ENCODE measurements at places on chromosomes 3 and 15. TPM values are rescaled to one million over a fixed set of nuclear protein-coding genes. Genes with fewer than 3 reads are reported as not detected.

DNA sequence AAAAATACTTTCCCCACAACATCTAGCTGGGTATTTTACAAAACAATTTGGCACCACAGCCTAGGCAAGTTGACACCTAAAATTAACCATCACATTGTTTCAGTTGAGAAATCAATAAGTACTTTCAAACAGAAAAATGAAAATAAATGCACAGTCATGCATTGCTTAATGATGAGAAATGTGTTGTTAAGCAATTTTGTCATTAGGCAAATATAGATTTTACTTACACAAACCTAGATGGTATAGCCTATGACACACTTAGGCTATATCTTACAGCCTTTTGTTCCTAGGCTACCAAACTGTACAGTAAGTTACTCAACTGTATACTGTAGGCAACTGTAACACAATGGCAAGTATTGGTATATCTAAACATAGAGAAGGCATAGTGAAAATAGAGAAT lies 608.6 kb upstream of the BCHE start:
- H3K4me1 ChIP-seq = no peaks in the 10 kb centered on the region
- H3K4me3 ChIP-seq = no peak overlapping the region
- no peak overlapping the region for H3K27ac ChIP-seq
- no peak for DNase-seq
- H3K27me3 ChIP-seq = no peaks in the 10 kb centered on the region

DNA sequence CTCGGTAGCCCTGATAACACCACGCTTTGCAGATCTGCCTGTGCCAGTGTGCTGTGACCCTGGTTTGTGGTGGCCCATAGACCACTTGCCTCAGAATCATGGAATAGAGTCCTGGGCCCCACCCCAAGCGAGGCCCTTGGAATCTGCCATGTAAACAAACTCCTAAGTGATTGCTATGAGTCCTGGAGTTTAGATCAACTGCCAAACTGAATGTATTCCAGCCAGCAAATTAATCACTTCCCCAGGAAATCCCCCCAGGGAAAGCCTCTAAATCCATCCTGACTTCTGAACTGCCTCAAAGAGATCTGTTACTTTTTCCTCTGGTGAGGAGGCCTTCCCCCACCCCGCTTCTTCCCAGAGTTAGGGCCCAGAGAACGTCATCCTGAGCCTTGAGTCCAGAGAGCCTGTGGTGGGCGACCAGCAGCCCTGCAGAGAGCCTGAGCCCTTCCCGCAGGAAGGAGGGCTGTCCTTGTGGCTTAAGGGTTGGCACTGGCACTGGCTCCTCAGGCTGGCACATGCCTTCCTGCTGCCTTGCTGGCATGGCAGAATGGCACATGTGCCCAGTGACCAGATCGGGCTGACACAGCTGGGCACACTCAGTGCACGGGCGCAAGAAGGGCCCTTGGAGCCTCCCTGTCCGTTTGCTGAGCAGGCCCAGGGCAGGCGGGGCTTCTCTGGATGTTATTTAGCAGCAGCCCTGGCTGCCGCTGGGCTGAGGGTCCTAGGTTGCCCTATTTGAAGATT lies 50.6 kb upstream of the PLXNA1 start:
- no peaks in the 10 kb centered on the region for H3K36me3 ChIP-seq
- H3K27me3 ChIP-seq = no peaks in the 10 kb centered on the region
- no peak overlapping the region for H3K4me3 ChIP-seq

- no peak overlapping the region for H3K4me3 ChIP-seq
- DNase-seq = no peak
- peaks cover 10% of the 10 kb centered on the region for H3K36me3 ChIP-seq
- no peaks in the 10 kb centered on the region for H3K27me3 ChIP-seq
Measured at GRCh38 chr3:30657914-30658313, 51.5 kb downstream of the TGFBR2 start.

GRCh38 chr15:47961401-47962090 lies 159.2 kb upstream of the SLC24A5 start:
- H3K36me3 ChIP-seq = no peaks in the 10 kb centered on the region
- no peak overlapping the region for H3K27ac ChIP-seq
- peaks cover 6% of the 10 kb centered on the region for H3K4me1 ChIP-seq
- H3K4me3 ChIP-seq = no peak overlapping the region

- no peaks in the 10 kb centered on the region for H3K27me3 ChIP-seq
- peak overlapping the region; percentile 69 for H3K27ac ChIP-seq
- peaks cover 5% of the 10 kb centered on the region for H3K36me3 ChIP-seq
Measured at GRCh38 chr3:56754741-56755417, 46.9 kb downstream of the ARHGEF3 start.

DNA sequence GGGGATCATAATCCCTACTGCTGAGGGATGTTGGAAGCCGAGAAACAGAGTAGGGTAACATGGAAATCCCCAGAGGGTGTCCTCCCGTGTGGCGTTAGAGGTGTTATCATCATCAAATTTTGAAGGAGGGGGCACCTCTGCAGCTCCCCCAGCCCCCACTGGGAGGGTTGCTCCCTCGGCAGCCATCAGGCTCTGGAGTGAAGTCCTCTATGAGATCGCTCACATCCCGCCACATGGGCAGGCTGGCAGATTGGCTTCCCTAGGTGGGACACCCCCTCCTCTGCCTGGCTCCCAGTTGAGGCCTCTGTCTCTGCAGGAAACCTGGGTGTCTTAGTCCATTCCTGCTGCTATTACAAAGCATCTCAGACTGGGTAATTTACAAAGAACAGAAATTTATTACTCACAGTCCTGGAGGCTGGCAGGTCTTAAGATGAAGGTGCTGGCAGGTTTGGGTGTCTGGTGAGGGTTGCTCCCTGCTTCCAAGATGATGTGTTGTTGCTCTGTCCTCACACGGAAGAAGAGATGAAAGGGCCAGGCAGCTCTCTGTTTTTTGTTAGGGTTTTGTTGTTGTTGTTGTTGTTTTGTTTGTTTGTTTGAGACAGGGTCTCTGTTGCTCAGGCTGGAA lies 120.5 kb downstream of the NUP210 start:
- no peak overlapping the region for H3K27ac ChIP-seq
- H3K36me3 ChIP-seq = no peaks in the 10 kb centered on the region
- no peak overlapping the region for H3K4me3 ChIP-seq
- peak; percentile 1 for DNase-seq

Gene CPNE4
- not detected for total RNA-seq

- no peak overlapping the region for H3K27ac ChIP-seq
- no peaks in the 10 kb centered on the region for H3K36me3 ChIP-seq
- no peak for DNase-seq
- peaks cover 5% of the 10 kb centered on the region for H3K4me1 ChIP-seq
- H3K4me3 ChIP-seq = no peak overlapping the region
- no peaks in the 10 kb centered on the region for H3K27me3 ChIP-seq
Measured at GRCh38 chr3:195522254-195523023, 20.7 kb downstream of the PPP1R2 start.

DNA sequence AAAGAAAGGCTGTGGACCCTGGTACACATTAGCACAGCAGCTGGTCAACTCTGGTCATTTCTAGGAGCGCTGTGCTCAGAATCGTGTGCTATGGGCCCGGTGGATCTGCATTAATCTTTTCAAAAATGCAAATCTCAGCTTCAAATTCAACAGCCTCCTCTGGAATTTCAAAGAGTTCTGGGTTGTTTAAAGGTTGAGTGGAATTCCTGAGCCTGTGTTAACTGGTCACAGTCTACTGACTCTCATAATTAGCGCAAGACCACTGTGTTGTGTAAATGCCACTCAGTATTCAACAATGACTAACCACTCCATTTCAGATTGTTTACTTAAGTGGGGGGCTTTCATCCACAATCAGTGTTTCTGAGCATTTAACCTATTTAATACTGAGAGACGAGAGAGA lies 2.7 kb upstream of the ARNT2 start:
- no peak overlapping the region for H3K4me3 ChIP-seq
- H3K27me3 ChIP-seq = no peaks in the 10 kb centered on the region
- H3K36me3 ChIP-seq = no peaks in the 10 kb centered on the region
- peaks cover 18% of the 10 kb centered on the region for H3K4me1 ChIP-seq

Gene MST1
- 80.4 TPM for total RNA-seq

- no peaks in the 10 kb centered on the region for H3K4me1 ChIP-seq
- no peaks in the 10 kb centered on the region for H3K27me3 ChIP-seq
- peak; percentile 9 for DNase-seq
- H3K27ac ChIP-seq = no peak overlapping the region
Measured at GRCh38 chr15:91465696-91466095, 365.6 kb downstream of the SV2B start.

Gene CCR3
- total RNA-seq = not detected

DNA sequence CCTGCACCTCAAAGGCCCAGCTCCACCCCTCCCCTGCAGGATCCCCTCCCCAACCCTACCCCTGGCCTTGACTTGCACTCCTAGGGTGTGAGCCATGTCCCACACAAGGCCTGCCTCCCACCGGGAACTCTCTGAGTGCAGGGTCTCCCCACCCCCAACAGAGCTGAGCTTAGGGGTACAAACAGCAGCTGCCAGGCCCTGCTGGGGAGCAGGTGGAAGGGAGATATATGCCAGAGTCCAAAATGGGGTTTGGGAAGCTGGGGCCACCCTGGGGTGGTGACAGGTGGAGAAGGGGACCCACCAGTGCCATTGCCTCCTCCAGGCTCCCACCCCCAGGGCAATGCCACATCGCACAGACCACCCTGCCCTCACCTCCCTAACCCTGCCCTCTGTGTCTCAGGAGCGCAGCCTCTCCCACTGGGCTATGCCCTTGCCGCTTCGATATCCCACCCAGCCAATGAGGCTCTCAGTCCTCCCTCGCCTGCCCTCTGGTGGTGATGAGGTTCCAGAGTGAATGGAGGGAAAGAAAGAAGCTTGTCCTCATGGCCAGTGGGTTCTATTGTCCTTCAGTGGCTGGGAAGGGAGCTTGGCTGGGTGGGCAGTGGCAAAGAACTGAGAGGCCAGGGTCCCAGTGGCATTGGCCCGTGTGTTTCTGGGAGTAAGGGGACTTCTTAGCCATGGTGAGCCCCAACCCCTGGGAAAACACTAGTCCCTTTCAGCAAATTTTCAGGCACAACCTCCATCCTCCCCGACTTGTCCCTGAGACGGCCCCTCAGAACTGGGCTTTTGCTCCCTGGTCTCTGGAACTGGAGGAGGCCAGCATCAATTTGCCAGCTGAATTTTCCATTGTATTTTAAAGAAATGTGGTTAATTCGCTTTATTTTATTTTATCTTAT lies 46.8 kb downstream of the CYP11A1 start:
- no peak overlapping the region for H3K27ac ChIP-seq
- H3K36me3 ChIP-seq = no peaks in the 10 kb centered on the region
- peaks cover 16% of the 10 kb centered on the region for H3K4me1 ChIP-seq
- no peak overlapping the region for H3K4me3 ChIP-seq
- DNase-seq = peak; percentile 28

Gene CACNA1D
- total RNA-seq = 9.9 TPM

DNA sequence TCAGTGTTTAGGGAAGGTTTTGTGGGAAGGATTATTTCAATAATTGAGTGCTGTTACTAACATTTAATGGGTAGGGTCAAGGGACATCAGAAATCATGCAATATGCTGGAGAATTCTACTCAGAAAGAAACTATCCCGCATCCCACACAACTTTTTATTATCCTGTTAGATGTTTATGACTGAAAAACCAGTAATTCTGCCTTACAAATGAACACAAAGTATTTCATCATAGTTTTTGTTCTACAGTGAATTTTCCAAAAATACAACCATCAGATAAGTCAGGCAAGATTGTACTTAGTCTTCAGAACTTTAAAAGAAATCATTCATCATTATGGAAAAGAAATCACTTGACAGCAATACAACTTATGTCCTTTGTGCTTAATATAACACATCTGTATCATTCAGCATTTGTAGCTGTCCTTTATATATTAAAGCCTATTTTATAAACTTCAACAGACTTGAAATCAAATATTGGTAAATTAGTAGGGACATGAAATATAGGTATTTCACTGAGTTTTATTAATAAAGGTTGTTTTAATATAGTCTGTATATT lies 61.9 kb downstream of the TRPM7 start:
- H3K36me3 ChIP-seq = peaks cover 12% of the 10 kb centered on the region
- no peaks in the 10 kb centered on the region for H3K4me1 ChIP-seq
- no peak for DNase-seq
- no peak overlapping the region for H3K27ac ChIP-seq

DNA sequence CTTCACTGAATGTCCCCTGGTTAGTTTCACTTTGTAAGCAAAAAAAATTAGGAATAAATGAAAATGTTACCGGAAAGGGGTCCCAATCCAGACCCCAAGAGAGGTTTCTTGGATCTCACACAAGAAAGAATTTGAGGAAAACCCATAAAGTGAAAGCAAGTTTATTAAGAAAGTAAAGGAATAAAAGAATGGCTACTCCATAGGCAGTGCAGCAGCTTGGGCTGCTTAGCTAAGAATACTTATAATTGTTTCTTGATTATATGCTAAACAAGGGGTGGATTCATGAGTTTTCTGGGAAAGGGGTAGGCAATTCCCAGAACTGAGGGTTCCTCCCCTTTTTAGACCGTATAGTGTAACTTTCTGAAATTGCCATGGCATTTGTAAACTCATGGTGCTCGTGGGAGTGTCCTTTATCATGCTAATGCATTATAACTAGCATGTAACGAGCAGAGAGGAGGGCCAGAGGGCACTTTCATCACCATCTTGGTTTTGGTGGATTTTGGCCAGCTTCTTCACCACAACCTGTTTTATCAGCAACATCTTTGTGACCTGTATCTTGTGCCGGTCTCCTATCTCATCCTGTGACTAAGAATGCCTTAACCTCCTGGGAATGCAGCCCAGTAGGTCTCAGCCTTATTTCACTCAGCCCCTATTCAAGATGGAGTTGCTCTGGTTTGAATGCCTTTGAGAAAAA lies 41.0 kb upstream of the CMSS1 start:
- H3K4me1 ChIP-seq = no peaks in the 10 kb centered on the region
- no peak overlapping the region for H3K4me3 ChIP-seq
- DNase-seq = no peak
- no peak overlapping the region for H3K27ac ChIP-seq
- H3K27me3 ChIP-seq = no peaks in the 10 kb centered on the region

Measured in body of pancreas (tissue), 4 donors.